ENCODE measurements at places on chromosomes 5 and 9.
A peak's percentile ranks its signal among the peaks of the same experiment; 100 is the strongest.

- DNase-seq, result no peak
These were observed 37.0 kb downstream of the NR6A1 start for GRCh38 chr9:124733964-124734740.

- DNase-seq, result no peak
These were observed 5.1 kb downstream of the BHMT2 start for GRCh38 chr5:79074641-79075040.

DNA sequence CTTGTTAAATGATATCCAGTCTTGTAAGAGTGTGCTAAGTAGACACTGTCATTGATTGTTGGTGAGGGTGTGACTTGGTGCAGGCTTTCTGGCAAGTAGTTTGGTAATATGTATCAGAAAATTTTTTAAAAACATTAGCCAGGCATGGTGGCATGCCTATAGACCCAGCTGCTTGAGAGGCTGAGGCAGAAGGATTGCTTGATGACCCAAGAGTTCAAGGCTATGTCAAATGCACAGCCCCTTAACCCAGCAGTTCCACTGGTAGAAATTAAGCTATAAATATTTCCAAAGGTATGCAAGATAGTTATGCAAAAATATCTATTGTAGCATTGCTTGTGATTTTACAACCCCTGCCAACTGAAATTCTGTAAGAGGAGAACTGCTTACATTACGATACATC lies 24.2 kb downstream of the ZBTB43 start:
- DNase-seq, result no peak

GRCh38 chr5:100615362-100615761 lies 80.2 kb downstream of the FAM174A start:
- no peak for DNase-seq

DNA sequence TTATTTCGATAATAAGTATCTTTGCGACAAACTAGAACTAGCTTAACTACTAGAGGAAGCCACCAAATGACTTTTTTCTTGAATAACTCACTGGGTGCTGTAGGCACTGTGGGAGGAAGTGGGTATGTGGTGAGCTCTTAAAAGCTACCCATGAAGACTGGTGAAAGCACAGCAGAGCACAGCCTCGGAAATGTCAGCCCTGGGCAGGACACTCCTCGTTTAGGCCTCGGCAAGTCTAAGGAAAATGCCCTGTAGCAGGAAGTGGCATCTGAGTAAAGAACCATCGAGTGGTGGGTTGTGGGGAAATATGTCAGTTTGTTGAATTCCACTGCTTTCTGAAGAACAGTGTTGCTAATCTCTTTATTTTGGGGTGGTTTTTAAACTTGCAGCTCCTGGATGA lies 44.0 kb upstream of the NCS1 start:
- DNase-seq, result no peak

- DNase-seq, result no peak
These were observed 8.0 kb downstream of the SRFBP1 start for GRCh38 chr5:121969660-121970295.

- DNase-seq, result no peak
These were observed 635.7 kb downstream of the RAB3C start for GRCh38 chr5:59218424-59219045.

- DNase-seq, result no peak
These were observed 39.3 kb upstream of the TLX3 start for GRCh38 chr5:171269717-171270116.

DNA sequence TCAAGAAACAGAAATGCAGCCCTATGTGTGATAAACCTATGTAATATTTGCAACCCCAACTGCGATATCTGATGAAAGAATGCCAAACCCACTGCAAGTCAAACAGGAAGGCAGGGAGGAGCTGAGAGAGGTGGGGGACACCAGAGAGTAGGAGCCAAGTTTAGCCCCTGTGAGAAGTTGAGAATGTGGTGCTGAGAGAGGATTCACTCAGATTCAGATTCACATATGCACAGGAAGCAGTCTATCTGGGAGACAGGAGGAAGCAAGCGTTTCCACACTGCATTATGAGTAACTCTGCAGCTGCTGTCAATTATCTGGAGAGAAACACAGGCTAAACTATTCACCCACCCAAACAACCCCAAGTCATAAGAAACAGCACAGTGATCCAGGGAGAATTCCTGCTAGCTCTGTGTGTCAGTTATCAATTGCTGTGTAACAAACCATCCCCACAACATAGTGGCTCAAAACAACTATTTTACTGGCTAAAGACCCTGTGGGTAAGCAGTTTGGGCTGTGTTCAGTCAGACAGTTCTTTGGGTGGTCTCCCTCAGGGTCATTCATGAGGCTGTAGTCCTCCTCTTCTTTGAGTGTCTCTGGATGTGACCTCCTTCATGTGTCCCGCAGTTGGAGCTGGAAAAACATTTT lies 161.9 kb upstream of the RAI14 start:
- no peak for DNase-seq

GRCh38 chr5:132963171-132964104 lies at the start of gene AFF4:
Gene AFF4, minus strand, starts transcription at chr5:132963634. Its CDS starts 26,445 bp downstream, at chr5:132937189.
- DNase-seq, result peak; percentile 95

DNA sequence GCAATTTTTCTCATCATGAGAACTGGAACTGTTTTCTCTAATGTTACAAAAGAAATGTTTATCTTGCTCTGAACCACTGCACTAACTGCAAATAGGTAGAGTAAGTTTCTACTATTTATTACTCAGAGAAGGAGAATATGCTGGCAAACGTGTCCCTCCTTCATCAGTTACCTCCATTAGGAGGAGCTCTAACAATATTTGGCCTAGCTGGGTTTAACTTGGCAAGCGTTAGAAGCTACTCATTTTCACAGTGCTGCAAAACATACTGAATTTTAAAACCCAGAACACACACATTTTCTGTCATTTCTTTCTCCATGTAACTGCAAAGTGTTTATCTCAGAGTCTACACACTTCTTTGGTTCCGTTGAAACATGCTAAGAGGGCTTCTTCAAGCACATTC lies 101.0 kb upstream of the GABRG2 start:
- no peak for DNase-seq

- DNase-seq, result peak; percentile 100
These were observed 109.4 kb downstream of the ANKRD55 start for GRCh38 chr5:56123531-56124243.

DNA sequence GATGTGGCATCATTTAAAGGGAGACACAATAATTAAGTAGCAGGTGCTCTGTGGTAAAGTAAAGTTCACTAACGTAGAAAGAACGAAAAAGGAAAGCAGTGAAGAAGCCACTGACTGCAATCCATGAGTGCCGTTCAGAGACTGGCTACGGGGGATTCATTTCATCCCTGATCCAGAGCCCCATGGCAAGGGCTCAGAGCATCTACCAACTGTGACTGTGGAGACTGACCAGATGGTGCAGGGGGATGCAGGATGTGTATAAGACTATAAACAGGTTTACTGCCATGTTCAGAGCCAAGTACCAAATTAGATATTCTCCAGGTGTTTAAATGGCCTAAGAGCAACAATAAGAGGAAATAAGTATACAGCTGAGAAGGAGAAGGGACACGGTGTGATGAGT lies 47.7 kb downstream of the MARCHF11 start:
- DNase-seq, result no peak

DNA sequence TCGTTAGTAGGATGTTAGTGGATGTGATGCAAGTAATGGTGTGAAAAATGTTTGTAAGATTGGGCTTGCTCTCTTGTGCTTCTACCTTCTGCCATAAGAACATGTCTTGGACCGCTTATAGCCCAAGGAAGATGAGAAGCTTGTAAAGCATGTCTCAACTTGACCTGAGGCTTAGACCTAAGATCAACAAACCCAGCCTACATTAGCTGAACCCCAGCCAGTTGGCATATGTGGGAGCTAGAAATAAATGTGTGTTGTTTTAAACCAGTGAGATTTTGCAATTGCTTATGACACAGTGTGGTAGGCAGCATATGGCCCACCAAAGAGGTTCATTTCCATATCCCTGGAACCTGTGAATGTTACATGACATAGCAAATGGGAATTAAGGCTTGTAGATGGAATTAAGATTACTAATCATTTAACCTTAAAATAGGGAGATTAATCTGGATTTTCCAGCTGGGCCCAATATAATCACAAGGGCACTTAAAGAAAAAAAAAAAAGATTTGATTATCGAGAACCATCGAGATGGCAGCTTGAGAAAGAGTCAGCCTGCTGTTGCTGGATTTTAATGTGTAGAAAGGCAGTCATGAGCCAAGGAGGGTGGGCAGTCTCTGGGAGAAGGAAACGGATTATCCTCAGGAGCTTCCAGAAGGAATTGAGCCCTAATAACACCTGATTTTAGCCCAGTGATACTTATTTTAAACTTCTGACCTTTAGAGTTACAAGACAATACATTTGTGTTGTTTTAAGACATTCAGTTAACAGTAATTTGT lies 27.3 kb upstream of the EDIL3 start:
- no peak for DNase-seq

DNA sequence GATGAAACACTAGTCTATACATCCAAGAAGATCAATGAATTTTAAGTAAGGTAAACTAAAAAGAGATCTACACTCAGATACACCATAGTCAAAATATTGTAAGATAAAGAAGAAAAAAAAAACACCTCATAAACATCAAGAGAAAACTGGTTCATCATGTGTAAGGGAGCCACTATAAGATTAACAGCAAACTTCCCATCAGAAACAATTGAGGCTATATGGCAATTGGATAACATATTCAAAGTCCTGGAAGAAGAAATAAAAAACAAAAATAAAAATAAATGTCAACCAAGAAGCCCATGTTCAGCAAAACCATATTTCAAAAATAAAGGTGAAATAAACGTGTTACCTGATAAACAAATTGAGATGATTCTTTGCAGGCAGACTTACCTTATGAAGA lies 3.6 kb downstream of the OR13C8 start:
- no peak for DNase-seq

GRCh38 chr5:14270209-14270702 lies 127.1 kb downstream of the TRIO start:
- peak; percentile 76 for DNase-seq

DNA sequence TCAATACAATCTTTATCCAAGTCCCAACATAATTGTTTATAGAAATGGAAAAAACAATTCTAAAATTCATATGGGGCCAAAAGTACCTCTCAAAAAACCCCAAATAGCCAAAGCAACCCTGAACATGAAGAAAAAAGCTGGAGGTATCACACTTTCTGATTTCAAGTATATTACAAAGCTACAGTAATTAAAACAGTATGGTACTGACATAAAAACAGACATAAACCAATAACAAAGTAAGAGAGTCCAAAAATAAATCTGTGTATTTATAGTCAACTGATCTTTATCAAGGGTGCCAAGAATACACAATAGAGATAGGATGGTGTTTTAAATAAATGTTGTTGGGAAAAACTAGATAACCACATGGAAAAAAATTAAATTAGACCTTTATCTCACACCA lies 13.6 kb upstream of the GOLPH3 start:
- no peak for DNase-seq

- no peak for DNase-seq
These were observed 4.2 kb downstream of the ASS1 start for GRCh38 chr9:130448771-130449603.

- no peak for DNase-seq
These were observed 153.4 kb upstream of the PTCH1 start for GRCh38 chr9:95670122-95670521.

Data from SW 1271 (cell line).